NCI-H1092 (cell line): ENCODE measurements at places on chromosomes 1 and 21.

GRCh38 chr1:183025782-183026774 lies 2.9 kb downstream of the LAMC1 start:
- DNase-seq: no peak

DNA sequence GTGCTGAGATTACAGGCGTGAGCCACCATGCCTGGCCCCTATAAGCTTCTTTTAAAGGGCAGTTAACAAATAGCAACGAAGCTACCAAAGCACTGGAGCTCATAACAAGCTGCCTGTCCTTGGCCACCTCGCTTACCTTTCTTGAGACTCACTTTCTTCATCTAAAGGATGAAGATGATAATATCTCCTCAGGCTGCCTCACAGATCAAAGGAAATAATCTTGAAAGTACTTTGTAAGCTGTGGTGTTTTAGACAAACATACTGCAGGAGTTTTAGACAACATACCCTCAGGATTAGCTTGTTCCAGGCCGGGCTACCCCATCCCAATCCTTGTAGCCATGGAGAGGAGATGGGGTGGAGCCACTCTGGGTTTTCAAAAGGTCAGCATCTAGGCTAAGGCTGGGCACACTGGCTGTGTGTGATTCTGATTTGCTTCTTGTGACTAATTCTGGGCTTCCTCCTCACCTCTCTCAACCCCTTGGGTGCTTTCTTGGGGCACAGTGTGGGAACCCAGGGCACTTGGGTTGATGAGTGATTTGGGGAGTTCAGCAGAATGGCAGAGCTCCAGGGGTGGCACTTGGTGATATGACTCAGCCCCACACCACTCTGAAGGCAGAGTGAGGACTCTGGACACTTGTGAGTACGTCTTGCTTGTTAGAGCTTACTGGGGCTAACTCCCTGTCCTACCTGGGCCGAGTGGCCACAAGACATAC lies 5.2 kb downstream of the GPR25 start:
- no peak for DNase-seq

DNA sequence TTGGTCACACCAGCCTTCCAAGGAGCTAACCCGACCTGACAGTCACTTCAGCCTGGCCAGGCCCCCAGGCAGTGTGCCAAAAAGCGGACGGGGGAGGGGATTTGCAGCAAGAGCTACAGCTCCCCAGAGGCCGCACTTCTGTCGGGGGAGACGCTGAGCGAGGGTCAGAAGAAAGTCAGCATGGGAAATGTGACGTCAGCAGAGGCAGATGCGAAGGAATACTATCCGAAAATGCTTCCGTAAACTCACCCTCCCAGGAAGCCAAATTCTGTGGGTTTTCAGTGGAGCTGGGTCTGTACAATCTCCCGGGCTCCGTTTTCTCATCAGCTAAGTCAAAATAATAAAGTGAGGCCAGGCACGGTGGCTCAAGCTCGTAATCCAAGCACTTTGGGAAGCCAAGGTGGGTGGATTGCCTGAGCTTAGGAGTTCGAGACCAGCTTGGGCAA lies 28.5 kb upstream of the ECE1 start:
- DNase-seq: no peak

DNA sequence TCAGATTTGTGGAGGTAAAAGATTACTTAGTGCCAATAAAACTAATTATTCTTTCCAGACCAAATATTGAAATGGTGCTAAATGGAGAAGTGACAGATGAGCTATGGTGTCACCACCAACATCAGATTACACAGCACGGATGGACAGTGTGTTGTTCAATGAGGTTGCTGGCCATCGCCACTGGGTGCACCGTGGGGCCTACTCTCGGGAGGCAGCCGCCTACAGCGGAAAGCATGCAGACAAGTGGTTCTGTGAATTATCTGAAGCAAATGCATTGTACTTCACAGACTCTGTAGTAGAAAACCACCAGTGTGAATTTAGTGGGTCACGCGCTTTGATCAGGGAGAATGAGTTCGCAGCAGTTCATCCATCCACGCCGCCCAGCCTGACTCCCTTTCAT lies 42.3 kb downstream of the GNG4 start:
- no peak for DNase-seq

- no peak for DNase-seq
Measured at GRCh38 chr1:19525607-19526545, 40.5 kb upstream of the CAPZB start.

DNA sequence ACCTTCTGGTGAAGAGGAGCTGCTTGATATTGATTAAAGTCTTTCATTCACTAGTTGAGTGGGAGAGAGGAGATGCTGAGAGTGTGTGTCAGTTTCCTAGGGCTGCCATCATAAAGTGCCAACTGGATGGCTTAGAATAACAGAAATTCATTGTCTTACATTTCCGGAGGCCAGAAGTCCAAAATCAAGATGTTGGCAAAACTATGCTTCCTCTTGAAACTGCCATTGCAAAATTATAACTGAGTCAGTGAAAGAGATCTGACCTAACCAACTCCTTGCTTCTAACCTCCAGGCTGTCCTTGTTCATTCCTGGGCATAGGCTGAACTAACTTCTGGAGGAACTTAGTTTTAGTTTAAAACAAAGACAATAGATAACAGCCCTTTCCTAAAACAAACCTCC lies 47.1 kb downstream of the PTGS2 start:
- no peak for DNase-seq

GRCh38 chr1:40901886-40902852 lies 40.0 kb upstream of the CITED4 start:
- no peak for DNase-seq

- no peak for DNase-seq
Measured at GRCh38 chr1:51518033-51518585, 957 bp downstream of the EPS15 start.

DNA sequence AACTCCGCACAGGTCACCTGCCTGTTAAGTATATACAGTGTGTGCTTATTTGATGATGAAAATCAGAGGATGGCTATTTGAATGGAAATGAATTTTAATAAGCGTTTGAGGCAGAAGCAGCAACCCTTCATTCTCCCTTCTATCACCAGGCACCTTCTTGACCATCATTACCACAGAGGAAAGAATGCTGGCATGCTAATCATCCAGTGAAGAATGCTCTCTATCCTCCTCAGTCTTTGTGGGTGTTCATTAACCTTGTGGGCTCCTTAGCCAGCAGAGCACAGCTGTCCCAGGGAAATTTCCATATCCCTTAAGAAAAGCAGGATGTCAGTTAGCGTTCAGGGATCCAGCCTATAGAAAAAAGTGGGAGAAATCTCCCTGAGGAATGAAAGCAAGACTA lies 428.0 kb upstream of the CAMK1G start:
- no peak for DNase-seq

GRCh38 chr1:42817976-42818375 lies 779 bp upstream of the SVBP start:
- DNase-seq: no peak

DNA sequence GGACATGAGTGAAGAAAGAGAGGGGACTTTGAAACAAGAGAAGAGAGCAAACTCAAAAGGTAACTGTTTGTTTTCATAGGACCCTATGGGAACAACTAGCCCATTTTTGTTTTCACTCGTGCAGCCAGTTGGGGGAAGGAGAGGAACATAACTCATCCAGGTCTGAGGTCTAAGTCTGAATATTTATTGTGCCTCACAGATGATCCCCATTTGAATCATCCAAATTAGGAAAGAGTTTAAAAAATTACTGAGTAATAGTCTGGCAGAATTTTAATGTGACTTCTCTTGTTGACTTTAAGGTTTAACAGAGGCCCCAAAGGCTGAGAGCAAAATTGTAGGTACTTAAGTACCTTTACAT lies 10.4 kb upstream of the TSPAN2 start:
- DNase-seq: no peak

DNA sequence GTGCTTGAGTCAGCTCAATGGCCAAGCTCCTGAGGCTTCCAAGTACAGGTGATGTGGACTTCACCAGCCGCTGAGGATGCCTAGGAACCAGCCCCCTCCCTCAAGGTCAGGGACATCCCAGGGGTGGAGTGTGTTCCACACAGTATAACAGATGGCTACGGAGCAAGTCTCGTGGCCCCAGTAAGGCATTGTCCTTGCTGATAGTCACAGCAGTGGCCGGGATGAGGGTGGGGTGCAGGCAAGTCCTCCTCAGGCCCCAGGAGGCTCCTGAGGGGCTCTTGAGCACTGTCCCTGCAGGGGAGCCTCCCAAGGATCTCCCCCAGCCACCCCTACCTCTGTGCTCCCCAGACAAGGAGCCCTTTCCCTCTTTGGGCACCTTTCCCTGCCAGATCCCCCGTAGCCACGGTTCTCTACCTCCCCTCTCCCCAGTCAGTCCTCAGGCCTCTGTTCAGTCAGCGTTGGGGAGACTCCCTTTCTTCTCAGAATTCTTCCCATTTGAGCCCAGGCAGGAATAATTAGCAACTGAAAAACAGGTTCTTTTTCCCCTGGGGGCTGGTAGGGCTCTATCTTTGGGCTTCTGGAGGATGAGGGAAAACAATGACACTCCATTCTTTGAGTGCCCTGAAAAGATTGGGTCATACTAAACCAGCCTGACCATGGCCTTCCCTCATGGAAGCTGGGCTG lies 7.1 kb upstream of the THEM5 start:
- no peak for DNase-seq

GRCh38 chr21:45387506-45387905 lies 17.5 kb upstream of the COL18A1 start:
- DNase-seq: no peak

- no peak for DNase-seq
Measured at GRCh38 chr1:47751193-47751592, 246.0 kb downstream of the TRABD2B start.

DNA sequence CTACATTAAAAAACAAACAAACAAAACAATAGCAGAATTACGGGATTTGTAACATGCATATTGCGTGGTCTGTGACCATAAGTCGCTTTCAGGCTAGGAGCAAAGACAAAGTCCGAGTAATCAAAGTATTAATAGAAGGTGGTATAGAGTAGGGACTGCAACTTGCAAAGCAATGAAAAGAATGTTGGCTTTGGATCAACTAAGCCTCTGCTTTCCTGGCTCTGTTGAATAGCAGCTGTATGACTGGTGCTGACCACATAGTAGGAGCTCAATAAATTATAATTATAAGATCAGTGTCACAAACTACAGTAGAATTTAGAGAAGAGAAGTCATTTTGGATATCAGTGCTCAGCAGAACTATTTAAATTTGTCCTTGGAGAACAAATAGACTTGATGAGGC lies 586.4 kb downstream of the DPYD start:
- DNase-seq: no peak

DNA sequence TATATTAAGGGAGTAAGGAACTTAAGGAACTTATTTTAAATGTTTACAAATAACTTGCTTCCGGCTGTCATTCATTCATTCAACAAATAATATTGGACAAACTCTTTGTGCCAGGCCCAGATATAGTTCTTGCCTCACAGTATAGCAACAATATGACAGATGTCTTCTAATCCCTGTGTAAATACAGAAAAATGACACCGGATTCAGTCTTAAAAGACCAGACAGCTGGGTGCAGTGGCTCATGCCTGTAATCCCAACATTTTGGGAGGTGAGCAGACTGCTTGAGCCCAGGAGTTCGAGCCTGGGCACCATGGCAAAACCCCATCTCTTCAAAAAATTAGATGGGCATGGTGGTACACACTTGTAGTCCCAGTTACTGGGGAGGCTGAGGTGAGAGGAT lies 23.7 kb downstream of the EIF2B3 start:
- no peak for DNase-seq

- no peak for DNase-seq
Measured at GRCh38 chr1:197850042-197850441, 52.4 kb upstream of the C1orf53 start.
